ENCODE measurements at places on chromosomes 2 and 18.

DNA sequence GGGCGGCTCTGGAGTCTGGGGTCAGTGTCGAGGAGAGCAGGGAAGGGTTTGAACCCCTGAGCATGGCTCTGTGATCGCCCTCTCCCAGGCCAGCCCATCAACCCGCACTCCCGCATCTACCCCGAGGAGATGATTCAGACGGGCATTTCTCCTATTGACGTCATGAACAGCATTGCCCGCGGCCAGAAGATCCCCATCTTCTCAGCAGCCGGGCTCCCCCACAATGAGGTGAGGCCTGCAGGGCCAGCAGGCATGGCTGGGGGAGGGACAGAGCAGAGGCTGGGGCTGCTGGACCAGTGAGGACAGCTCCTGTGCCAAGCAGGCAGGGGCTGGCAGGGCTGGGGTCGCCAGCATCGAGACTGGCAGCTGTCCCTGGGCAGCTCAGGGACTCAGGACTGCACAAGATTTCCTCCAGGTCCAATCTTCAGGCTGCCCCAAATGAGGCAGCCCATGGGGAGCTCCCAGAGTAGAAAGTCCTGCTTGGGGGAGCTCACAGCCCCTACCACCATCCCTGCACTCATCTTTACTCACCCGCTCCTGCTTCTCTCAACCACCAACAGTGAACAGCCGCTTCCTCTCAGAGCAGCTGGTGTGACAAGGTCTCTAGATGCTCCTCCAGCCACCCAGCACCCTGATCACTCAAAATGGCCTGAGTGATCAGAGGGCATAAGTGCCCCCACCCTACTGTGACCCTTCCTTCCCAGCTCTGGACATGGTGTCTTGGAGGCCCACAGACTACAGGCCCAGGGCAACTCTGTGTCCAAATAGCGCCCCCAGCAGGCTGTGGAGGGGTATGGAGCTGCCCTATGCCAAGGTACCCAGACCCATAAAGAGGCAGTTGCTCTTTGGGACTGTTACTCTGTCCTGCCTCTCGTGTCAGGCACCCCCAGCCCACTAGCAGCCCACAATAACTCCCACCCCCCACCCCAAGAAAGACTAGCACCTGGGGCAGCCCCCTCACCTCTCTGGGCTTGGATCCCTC lies 18.3 kb upstream of the ANKRD53 start:
- no peak for DNase-seq

DNA sequence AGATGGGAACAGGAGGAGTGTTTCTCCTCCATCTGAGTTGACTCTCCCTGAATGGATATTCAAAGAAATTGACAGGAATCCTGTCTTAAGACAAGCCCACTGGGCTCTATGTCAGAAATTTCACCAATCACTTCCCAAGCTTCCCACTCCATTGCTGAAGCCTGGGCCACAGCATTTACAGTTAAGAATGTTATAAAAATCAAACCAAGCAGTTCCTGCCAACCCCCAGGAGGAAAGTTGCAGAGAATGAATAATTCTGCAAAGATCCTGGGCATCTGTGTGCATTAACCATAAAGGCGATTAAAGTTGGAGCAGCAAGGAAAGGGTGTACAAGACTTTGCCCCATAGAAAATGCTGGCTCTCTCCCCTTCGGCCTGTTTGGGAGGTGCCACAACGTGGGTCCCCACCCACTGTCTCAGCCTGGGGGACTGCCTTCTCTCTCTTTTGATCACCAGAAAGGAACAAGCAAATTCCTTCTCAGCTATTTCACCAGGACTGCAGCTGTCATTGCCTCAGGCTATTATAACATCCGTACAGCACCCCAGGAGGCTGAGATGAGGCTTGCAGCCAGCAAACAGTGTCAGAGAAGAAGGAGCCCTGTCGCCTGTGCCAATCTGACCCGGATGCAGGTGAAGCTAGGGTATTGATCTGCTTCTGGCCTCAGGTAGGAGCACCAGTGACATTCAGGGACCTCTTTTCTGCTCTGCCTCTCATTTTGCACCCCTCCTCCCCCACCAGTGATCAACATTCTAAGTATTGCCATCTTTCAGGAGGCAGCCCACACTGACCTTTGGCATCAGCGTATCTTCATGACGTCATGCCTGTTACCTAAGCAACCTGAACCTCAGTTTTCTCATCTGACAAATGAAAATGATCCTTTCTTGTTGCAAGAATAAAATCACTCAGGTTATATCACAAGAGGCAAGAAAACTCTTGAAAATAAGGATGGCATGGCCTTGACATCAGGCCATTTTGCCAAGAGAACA lies 219.0 kb downstream of the SH3BP4 start:
- no peak for DNase-seq

GRCh38 chr2:213225866-213226265 lies 58.4 kb upstream of the SPAG16 start:
- DNase-seq, result no peak

DNA sequence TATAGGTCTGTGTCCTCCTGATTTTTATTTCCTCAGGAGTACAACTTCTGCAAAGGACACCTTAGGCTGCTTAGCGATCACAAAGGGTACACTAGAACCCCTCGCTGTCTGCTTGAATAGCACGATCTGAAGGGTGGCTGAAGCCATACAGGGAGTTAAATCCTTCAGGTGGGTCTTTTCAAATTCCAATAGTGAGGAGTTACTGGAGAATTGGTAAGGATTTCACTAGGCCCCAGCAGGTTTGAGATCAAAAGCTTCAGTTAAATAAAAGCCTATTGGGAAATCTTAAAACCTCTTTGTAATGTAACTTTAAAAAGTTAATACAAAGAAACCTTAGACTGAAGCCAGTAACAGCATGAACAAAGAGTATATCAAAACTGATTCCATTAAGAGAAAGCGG lies 613.1 kb downstream of the ZEB2 start:
- no peak for DNase-seq

DNA sequence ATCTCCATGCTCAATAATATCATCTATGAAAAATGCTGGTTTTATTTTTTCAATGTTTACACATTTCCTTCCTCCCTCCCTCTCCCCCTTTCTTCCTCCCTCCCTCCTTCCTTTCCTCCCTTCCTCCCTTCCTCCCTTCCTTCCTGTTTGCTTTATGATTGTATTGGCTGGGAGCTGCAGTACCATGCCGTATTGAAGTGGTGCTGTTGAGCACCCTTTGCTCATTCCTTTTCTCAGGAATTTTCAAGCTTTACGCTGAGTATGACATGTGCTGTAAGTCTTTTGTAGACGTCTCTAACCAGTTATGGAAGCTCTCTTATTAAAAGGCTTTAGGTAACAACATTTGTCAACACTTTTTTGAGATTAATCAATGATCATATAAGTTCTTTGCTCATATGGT lies 100.4 kb downstream of the SNTG2 start:
- no peak for DNase-seq

DNA sequence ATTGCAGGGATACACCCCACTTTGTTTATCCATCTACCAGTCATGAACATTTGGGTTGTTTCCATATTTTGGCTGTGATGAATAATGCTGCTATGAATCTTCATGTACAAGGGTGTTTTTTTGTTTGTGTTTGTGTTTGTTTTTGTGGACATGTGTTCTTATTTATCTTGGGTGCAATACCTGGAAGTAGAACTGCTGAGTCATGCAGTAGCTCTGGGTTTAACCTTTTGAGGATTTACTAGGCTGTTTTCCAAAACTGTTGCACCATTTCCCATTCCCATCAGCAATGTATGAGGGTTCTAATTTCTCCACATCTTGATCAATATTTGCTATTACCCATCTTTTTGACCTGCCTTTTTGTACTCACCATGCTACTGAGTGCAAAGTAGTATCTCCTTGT lies 140.0 kb upstream of the CYP1B1 start:
- no peak for DNase-seq

- no peak for DNase-seq
Observed at GRCh38 chr2:118845522-118846441, 1.7 kb downstream of the EN1 start.

DNA sequence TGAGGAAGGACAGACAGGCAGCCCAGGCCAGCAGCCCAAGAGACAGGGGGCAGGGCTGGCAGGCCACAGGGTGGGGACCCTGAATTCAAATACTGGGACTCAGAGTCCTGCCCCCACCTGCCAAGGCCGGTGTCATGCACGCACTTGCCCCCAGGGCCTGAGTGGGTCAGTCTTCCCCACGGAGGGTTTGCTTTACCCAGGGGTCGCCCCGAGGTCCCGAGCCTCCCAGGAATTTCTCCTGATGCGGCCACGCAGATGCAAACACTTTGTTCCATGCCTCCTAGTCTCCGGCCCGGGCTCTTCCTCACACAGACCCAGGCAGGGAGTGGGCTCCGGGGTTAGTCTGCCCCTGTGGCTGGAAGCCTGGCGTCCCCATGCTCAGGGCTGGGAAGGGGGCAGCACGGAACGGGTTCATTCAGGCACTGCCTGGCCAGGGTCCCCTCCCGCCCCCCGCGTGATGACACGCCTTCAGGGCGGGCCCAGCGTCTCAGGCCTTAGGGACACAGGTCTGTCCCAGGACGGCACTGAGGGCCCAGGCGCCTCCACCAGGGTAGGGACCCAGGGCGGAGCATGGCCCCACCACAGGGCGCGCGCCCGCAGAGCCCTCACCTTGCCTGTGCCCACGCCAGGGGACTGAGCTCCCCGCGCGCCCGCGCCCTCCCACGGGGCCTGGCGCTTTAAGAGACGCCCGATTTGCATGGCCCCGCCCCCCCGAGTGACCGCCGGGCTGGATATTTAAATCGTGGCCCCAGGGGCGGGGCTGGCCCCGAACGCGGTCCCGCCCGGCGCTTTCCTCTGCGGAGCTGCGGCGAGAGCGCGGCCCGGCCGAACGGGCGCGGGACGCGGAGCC lies at the start of gene SNED1:
Gene SNED1, plus strand, starts transcription at position 763 of the 850 bp plus-strand sequence. CDS start 220 bp downstream, outside the sequence.
- DNase-seq, result peak; percentile 37

DNA sequence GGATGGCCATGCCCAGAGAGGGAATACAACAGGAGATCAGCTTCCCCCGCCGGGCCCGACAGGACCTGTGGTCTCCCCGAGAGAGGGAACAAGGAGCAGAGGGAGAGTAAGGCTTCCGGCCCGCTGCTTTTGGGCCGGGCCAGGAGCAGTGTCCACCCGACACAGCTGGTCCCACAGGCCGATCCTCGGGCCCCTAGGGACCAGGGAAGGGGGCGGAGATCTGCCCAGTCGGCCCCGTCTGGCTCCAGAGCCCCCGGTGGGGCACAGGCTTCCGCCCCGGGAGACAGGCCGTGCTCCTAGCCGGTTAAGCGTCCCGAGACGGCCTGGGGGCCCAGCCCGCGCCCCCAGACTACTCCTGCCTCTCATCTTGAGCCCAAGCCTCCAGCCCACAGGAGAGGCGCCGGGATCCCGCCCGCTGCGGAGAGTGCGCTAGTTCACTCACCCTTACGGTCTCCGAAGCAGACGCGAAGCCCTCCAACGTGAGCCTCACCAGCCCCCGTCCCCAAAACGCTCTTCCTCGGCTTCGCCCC lies at the start of gene MCFD2:
Gene MCFD2, minus strand, starts transcription at position 526 of the 530 bp plus-strand sequence. CDS start 6,635 bp downstream, outside the sequence.
- no peak for DNase-seq

- no peak for DNase-seq
Observed at GRCh38 chr2:156340804-156341451, 8.4 kb upstream of the NR4A2 start.

- DNase-seq, result no peak
Observed at GRCh38 chr2:95382192-95382591, 20.3 kb upstream of the FAHD2A start.

DNA sequence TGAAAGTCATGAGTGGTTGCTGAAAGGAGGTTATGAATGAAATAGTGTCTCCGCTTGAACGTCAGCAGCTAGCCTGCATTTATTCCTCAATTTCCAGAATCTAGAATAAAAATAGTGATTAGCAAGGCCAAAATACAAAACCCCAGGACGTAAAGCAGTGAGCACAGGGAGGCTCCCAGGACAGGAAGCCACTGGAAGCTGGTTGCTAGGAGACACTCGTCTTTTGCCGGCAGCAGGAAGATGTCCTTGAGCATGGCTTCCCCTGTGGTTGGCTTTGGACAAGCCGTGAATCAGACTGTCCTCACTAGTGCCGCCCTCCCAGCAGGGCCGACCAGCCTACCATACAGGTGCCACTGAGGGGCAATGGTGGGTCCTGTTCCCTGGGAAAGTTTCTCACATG lies 374.4 kb downstream of the MTX2 start:
- no peak for DNase-seq

DNA sequence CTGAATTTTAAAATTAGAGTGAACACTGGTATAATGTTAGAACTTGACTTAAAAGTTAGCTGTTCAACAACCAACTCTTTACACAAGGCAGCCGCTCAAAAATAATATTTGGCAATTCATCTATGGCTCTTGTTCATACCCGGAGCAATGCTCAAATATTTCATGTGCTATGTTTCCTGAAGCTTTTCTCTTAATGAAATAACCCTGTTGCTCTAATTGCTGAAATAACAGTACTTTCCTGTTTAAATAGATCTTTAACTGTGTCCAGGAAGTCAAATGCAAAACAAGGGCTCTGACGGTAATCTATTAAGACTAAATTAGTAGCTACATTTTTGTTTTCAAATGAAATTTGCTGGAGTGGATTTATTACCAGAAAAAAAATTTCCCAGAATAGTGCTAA lies 33.7 kb downstream of the RFTN2 start:
- no peak for DNase-seq

- DNase-seq, result no peak
Observed at GRCh38 chr2:9982248-9982647, 30.8 kb downstream of the GRHL1 start.

Data from activated T-cell treated with anti-CD3 and anti-CD28 coated beads for 24 hours (primary cell).